ENCODE measurements at places on chromosomes 12 and 14.

DNA sequence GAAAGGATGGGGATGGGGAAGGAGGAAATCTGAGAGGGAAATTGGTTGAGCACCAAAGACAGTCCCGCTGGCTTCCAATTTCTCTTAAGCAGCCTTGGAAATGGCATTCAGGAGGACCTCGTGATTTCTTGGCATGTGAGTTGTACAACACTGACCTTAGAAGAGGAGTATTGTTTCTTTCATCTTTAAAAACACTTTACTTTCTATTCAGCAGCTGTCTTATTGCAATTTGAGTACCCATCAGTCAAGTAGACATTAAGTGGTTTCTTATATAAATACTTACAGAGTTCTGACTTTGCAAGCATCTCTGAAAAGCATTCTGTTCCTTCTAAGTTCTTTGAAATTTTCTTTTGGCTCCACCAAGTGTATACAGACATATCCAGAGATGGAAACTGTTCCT lies 83.2 kb downstream of the LMNTD1 start:
- no peaks in the 10 kb centered on the region for H3K4me1 ChIP-seq
- H3K4me3 ChIP-seq: no peak overlapping the region
- H3K27me3 ChIP-seq: peaks cover 2% of the 10 kb centered on the region
- no peak for DNase-seq
- H3K36me3 ChIP-seq: peaks cover 11% of the 10 kb centered on the region

DNA sequence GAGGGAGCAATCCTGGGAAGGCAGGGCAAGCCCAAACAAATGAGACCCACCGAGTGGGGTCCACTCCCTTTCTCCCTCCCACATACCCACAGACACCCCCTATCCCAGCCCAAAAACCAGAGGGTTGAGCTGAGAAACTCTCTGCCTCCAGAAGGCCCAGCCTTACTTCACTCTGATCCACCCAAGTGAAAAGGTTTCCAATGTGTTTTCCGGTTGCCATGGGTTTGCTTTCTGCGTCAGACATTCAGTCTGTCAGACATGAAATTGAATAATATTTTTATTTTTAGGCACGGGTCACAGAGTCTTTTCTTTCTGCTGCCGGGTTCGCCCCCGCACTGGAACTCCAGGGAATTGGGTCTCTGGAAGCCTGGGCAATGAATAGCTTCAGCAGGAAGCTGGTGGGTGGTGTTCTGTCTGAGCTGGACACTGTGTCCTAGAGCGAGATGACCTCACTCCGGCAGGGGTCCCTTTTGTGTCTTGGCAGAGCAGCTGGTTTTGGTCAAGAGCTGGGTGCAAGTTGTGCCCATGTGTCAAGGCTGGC lies 69.8 kb upstream of the CLMN start:
- peaks cover 5% of the 10 kb centered on the region for H3K27me3 ChIP-seq
- H3K4me1 ChIP-seq: no peaks in the 10 kb centered on the region
- H3K27ac ChIP-seq: no peak overlapping the region
- H3K4me3 ChIP-seq: no peak overlapping the region
- DNase-seq: no peak

- H3K36me3 ChIP-seq: no peaks in the 10 kb centered on the region
- no peaks in the 10 kb centered on the region for H3K27me3 ChIP-seq
- H3K4me1 ChIP-seq: peaks cover 13% of the 10 kb centered on the region
- no peak for DNase-seq
- H3K27ac ChIP-seq: peak overlapping the region; percentile 93
These were observed 669 bp upstream of the CDKN3 start for GRCh38 chr14:54396183-54396492.

DNA sequence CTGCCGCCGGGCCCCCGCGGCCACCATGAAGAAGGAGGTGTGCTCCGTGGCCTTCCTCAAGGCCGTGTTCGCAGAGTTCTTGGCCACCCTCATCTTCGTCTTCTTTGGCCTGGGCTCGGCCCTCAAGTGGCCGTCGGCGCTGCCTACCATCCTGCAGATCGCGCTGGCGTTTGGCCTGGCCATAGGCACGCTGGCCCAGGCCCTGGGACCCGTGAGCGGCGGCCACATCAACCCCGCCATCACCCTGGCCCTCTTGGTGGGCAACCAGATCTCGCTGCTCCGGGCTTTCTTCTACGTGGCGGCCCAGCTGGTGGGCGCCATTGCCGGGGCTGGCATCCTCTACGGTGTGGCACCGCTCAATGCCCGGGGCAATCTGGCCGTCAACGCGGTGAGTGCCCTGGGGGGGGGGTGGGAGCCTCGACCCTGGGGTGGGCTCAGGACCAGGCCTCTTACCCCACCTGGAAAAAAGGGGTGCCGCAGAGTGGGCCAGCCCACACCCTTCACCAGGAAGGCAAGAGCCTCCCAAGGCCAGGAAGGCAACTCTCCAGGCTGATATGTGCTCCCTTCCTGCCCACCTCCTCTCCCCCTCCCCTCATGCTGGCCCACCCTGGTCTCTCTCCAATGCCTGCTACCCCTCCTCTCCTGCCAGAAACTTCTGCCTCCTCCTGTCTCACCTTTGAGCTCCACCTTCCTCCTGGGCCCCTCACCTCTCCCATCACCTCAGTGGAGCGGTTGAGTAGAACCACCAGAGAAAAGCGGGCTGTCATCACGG lies 507 bp downstream of the AQP5 start:
- H3K4me3 ChIP-seq: peak overlapping the region; percentile 64
- peaks cover 88% of the 10 kb centered on the region for H3K27me3 ChIP-seq
- H3K36me3 ChIP-seq: no peaks in the 10 kb centered on the region
- H3K27ac ChIP-seq: no peak overlapping the region
- peaks cover 7% of the 10 kb centered on the region for H3K4me1 ChIP-seq

DNA sequence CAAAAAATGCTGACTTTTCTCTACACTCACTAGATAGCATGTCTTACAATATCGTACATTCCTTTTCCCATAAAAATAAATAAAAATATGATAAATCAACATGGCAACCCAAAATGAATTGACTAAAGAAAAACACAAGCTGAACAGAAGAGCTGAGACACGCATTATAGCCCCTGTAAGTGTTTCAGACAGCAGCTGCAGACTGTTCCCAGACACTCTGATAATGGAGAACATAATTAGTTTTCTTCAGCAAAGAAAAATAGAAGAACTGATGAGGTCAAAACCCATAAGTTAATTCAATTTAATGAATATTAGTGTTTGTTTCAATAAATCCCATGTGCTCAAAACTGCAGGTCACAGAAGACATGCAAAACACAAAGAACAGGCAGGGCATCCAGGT lies 23.8 kb downstream of the ST8SIA1 start:
- no peak overlapping the region for H3K27ac ChIP-seq
- H3K4me1 ChIP-seq: no peaks in the 10 kb centered on the region
- DNase-seq: no peak
- peaks cover 20% of the 10 kb centered on the region for H3K27me3 ChIP-seq
- no peak overlapping the region for H3K4me3 ChIP-seq
- no peaks in the 10 kb centered on the region for H3K36me3 ChIP-seq

- H3K36me3 ChIP-seq: no peaks in the 10 kb centered on the region
- no peak overlapping the region for H3K27ac ChIP-seq
- no peak overlapping the region for H3K4me3 ChIP-seq
- H3K4me1 ChIP-seq: peaks cover 13% of the 10 kb centered on the region
- H3K27me3 ChIP-seq: no peaks in the 10 kb centered on the region
These were observed 6.0 kb upstream of the SOS2 start for GRCh38 chr14:50237427-50237826.

- H3K36me3 ChIP-seq: no peaks in the 10 kb centered on the region
- H3K27me3 ChIP-seq: no peaks in the 10 kb centered on the region
- no peak overlapping the region for H3K4me3 ChIP-seq
- DNase-seq: no peak
These were observed 290.2 kb upstream of the NPAS3 start for GRCh38 chr14:32648434-32648833.

DNA sequence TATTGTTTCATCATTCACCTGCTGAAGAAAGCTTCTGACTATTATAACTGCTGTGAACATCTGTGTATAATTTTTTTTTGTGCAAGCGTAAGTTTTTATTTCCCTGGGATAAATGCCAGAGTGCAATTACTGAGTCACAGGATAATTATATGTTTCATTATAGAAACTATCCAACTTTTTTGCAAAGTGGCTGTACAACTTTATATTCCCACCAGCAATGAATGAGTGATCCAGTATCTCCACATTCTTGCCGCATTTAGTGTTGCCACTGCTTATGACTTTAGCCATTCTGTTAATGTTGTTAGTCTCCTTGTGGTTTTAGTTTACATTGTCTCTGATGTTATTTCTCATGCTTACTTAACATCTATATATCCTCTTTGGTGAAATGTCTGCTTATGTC lies 88.1 kb upstream of the CCDC175 start:
- H3K4me3 ChIP-seq: no peak overlapping the region
- peaks cover 2% of the 10 kb centered on the region for H3K27me3 ChIP-seq
- no peak overlapping the region for H3K27ac ChIP-seq
- H3K4me1 ChIP-seq: no peaks in the 10 kb centered on the region
- no peak for DNase-seq

- no peak overlapping the region for H3K27ac ChIP-seq
- H3K4me3 ChIP-seq: no peak overlapping the region
- no peak for DNase-seq
- H3K27me3 ChIP-seq: peaks cover 36% of the 10 kb centered on the region
- H3K36me3 ChIP-seq: peaks cover 2% of the 10 kb centered on the region
These were observed 66.9 kb upstream of the CLMN start for GRCh38 chr14:95386536-95387095.

DNA sequence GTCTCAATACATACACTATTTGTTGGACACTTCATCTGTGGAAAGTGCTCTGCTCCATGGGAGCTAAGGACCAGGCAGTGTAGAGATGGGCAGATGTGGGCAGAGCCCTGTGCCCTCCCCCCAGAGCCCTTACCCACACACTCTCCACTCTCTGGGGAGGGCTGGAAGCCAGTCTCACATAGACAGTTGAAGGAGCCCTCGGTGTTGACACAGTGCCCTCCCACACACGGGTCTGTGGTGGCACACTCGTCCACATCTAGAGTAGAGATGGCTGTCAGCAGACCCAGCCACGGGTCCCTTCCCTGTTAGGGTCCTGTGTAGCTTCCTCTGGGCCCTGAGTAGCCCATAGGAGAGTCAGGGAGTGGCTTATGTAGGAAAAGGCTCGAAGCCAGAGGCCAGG lies 14.3 kb downstream of the ISCA2 start:
- peaks cover 22% of the 10 kb centered on the region for H3K27me3 ChIP-seq
- H3K36me3 ChIP-seq: peaks cover 2% of the 10 kb centered on the region
- H3K4me3 ChIP-seq: no peak overlapping the region

- H3K27ac ChIP-seq: peak overlapping the region; percentile 66
- H3K27me3 ChIP-seq: peaks cover 3% of the 10 kb centered on the region
- H3K36me3 ChIP-seq: no peaks in the 10 kb centered on the region
- DNase-seq: peak; percentile 36
- peak overlapping the region; percentile 89 for H3K4me3 ChIP-seq
These were observed 430 bp downstream of the SLC41A2 start for GRCh38 chr12:104957719-104958000.

- H3K4me1 ChIP-seq: no peaks in the 10 kb centered on the region
- no peak for DNase-seq
- no peak overlapping the region for H3K4me3 ChIP-seq
- H3K27me3 ChIP-seq: no peaks in the 10 kb centered on the region
- H3K27ac ChIP-seq: no peak overlapping the region
- H3K36me3 ChIP-seq: peaks cover 19% of the 10 kb centered on the region
These were observed 70.6 kb downstream of the IFT43 start for GRCh38 chr14:76056128-76056527.

DNA sequence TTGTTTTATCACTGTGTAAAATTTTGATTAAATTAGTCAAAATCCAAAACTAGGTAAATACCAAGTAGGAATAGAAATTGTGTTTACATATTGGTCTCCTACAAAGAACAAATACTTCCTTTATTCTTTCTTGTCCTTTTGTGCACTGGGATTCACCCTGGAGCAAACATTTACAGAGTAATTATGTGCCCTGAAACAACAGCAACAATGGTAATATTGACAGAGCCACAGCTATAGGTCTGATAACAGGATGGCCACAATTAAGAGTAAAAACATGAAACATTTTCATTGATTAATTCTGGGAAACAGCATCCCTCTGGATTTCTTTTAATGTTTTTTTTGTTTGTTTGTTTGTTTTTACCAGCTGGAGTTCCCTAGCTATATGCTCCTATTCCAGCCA lies 61.2 kb downstream of the SLC38A6 start:
- H3K36me3 ChIP-seq: no peaks in the 10 kb centered on the region
- no peaks in the 10 kb centered on the region for H3K27me3 ChIP-seq
- no peak for DNase-seq
- H3K4me1 ChIP-seq: no peaks in the 10 kb centered on the region

DNA sequence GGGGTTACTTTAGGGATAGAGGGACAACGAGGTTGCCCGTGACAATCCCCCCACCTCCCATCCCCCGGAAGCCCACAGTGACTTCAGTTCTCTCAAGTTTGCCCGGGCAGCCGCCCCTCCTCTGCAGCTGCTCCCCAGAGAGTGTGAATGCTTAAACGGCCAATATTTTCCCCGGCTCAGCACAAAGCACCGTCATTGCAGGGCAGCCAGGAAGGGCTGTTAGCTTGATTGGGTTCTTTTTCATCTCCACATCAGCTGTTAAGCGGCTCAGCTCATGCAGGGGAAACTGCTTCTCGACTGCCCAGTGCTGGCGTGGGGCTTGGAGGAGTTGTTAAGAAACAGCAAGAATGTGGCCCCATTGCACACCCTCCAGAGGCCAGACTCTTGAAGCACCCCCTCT lies 120.5 kb upstream of the NCOR2 start:
- no peaks in the 10 kb centered on the region for H3K36me3 ChIP-seq
- peak overlapping the region; percentile 85 for H3K27ac ChIP-seq
- no peaks in the 10 kb centered on the region for H3K27me3 ChIP-seq
- peak; percentile 22 for DNase-seq

GRCh38 chr12:13812168-13812567 lies 169.2 kb downstream of the GRIN2B start:
- H3K4me1 ChIP-seq: no peaks in the 10 kb centered on the region
- DNase-seq: no peak
- no peak overlapping the region for H3K27ac ChIP-seq
